ENCODE measurements at places on chromosomes 4 and X.

DNA sequence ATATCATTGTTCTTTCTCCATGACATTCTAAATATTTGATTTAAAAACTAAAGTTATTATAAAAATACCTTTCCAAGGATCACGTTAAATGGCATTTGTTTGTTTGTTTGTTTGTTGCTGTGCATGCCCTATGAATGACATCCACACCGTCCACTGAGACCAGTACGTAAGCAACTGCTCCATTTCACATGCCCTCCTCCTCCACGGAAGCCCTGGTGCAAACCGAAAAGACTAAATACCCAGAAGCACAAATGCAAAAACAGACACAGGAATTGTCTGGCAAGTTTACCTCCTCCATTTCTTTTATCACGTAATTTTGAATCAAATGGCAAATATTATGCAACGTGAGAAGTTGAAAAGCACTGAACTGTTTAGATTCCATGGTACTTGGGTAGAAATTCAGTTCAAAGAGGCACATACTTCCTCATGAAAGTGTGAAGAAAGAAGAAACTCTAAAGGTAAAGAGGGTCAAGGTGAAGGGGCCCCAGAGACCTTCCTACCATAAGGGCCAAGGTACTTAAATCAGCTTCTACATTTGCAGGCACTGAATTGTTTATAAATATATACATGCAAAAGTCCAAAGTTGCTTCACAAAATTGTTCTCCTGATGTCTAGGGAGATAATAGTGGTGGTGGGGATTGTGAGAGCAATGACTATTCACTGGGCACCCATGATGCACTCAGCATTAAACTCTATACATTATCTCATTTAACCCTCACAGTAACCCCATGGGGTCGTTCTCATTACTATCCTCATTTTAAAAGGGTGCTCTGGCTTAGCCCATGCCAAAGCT lies 23.4 kb downstream of the IRF2 start:
- no peak for DNase-seq

DNA sequence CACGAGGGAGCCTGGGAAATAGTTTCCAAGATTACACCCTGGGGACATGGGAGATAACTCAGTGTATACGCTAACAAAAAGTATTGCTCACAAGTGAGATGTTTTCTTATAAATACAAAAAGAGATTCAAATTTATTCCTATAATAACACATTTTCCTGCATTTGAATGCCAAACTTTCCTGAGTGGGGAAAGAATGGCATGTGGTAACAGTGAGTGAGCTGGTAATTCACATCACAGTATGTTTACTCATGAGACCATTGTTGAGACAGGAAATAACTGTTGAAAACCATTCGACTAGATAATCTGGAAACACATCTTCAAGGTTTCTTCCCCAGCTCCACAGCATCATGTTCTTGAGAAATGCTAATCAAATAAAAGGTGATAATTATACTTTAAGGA lies 109.1 kb downstream of the TASL start:
- DNase-seq, result no peak

DNA sequence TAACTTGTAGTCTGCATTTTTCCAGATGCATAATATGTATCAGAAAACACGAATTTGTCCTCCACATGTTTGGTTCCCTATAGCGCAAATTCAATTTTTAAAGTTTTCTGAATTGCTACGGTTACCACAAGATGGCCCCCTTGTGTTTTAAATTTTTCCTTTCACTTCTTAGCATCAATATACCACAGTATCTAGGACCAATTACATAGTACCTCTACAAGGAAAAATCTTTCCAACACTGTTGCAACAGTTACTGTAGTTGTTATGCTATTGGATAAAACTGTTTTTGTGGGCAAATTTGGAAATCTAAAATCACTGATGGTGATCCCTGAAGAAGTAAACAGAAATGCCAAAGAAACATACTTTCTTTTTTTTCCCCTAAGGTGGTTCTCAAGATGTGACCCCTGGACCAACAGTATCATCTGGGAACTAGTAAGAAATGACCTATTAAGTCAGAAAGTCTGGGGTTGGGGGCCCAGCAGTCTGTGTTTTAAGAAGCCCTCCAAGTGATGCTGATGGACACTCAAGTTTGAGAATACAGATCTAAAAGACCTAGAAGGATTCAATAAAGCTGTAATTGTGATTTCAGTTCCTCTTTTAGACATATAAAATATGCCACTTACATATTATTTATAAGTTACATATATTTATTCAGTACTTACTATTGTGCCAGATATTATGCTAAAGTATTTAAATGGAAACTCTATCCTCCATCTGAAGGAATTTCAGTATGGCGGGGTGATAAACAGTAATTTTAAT lies 3.1 kb downstream of the ZGRF1 start:
- DNase-seq, result peak; percentile 13

DNA sequence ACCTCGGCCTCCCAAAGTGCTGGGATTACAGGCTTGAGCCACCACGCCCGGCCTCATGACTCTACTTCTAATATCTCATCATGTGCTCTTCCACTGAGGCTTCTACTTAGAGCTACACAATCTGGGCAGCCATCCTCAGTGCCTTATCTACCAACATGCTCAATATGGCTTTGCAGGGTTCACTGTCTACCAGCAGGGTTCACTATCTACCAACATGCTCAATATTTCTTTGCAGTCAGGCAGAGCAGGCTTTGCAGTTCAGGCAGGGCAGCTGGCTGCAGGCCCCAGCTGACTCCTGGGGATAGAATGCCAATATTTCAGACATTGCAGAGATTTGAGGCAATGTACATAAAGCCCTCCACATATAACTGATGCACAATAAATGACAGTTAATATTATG lies 47.5 kb downstream of the PKD2 start:
- no peak for DNase-seq

Data from frontal cortex (tissue), 4 donors.